ACHN (cell line): ENCODE measurements at places on chromosomes 12 and 14.
A peak's percentile ranks its signal among the peaks of the same experiment; 100 is the strongest.

DNA sequence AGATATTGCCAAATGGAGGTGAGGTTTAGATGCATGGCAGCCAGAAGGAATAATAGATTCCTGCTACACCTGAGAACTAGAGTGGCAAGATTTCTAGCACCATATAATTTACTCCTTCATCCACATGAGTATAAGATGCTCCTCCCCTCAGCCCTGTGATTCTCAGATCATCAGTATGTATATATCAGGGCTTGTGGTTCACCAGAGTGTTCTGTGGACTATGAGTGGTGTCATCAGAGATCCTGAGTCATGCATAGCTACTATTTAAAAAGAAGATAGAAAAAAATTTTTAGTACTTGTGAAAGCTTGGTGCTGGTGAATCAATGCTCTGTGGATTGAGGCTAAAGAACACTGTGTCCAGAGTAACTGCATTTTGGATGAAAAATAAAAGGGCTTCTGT, 285.9 kb downstream of the BMP4 start:
- no peak for DNase-seq

- no peak for DNase-seq
These were observed 24.5 kb downstream of the ASB2 start for GRCh38 chr14:93951635-93952540.

DNA sequence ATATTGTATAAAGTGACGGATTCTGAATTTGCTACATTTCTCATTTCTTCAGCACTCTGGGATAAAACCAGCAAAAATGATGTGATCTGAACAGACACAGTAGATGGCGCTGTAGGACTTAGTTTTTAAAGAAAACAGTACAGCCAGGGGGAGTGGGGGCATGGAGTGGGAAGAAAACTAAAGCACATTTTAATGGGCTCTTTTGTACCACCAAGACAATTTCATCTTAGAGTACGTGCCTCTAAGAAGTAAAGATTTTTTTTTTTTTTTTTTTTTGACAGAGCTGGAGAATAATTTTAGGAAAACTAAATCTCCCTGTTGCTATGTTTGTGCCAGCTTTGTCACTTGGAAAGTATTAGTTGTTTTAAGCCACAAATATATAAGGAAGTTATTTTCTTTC, 124.4 kb downstream of the RAD51B start:
- peak; percentile 92 for DNase-seq

DNA sequence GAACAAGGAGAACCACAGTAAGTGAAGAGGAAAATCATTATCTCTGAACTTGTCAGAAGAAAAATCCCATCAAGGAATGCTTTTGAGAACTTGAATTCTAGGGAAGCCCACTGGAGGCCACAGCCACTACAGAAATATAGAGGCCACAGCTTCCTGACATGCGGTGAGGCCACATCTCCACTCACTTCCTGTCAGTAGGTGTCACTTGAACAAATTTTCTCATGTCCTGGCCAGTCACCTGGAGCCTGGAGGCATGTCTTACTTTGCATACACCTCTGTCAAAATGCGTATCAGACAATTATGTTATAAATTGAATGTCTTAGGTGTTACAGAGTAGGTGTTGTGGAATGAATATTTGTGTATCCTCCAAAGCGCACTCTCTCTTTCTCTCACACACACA, 370.3 kb downstream of the DAD1 start:
- no peak for DNase-seq

GRCh38 chr14:25132732-25133422, 82.9 kb upstream of the STXBP6 start:
- peak; percentile 42 for DNase-seq

GRCh38 chr14:90294872-90295271, 36.9 kb downstream of the NRDE2 start:
- DNase-seq = no peak
